ENCODE measurements at places on chromosomes 1 and 21.
A peak's percentile ranks its signal among the peaks of the same experiment; 100 is the strongest.

DNA sequence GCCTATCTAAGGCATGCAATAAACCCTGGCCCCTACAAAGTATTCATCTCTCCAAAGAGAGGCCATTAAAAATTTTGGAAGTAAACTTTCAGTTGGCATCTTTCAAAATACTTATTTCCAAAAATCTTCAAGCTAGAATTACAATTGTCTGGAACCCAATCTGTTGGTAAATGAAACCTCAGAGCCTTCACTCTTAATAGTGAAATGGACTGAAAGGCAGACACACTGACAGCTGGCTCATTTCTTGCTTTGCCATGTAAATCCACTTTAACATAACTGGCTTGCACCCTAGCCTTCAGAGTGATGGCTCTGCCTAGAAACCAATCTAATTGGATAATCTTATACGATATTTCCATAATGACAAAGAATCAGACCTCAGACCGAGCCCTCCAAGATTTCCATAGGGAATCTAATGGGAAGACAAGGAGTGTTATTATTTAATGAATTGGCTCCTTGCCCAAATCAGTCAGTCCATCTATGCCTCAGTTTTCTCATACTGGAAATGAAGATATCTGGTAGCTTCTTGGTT lies 9.2 kb upstream of the PALMD start:
- ATAC-seq, result no peak

- peak; percentile 45 for ATAC-seq
Observed at GRCh38 chr1:6891781-6892579, 106.7 kb downstream of the CAMTA1 start.

DNA sequence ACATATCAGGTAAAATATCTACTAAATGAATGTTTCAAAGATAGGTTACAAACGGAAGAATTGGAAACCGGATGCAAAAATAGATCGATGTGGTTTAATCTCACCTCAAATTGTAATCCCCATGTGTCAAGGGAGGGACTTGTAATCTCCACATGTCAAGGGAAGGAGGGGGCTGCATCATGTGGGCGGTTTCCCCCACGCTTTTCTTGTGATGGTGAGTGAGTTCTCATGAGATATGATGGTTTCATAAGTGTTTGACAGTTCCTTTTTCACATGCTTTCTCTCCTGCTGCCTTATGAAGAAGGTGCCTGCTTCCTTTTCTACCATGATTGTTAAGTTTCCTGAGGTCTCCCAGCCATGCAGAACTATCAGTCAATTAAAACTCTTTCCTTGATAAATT lies 408.7 kb upstream of the TMPRSS15 start:
- ATAC-seq, result no peak

DNA sequence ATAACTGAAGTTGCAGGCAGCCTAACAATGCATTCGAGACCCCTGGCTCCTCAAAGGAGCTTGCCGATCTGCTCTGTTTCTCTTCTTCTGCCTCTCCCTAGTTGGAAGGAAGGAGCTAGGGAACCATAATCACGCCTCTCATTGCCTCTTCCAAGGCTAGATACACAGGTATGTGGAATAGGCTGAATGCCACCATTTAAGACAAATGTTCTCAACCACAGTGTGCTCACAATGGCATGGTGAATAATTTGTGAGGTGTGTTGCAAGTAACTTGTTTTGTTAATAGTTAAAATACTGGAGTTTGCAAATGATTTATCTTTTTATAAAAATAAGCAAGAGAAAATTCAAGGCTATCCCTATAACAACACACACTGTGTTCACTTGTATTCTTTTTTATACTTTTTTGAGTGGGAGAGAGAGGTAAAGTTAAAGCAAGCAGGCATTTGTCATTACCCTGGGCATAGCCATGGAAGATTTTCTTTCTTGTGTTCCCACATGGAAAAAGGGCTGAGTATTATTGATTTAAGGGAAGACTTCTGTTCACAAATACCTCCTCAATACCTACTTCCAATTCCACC lies 45.4 kb upstream of the SYT6 start:
- no peak for ATAC-seq

- no peak for ATAC-seq
Observed at GRCh38 chr1:244210884-244211558, 159.9 kb downstream of the ZBTB18 start.

- ATAC-seq, result peak; percentile 22
Observed at GRCh38 chr1:156226116-156226538, 13.3 kb downstream of the PMF1 start.

DNA sequence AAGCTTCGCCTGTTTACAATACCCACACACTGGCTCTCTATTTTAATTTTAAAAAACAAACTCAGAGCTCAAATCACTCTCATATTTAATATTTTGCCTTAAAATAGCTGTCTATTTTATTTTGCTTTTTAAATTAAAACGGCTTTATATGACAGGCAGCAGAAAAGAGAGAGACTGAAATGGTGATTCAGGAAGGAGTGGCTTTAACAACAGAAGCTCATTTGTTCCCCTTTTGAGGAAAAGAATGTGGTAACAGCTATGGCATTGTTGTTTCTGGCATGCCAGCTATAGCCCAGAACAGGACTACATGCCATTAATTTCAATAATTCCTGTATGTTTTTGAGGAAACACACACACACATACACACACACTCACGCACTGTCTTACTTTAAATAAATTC lies 234.2 kb upstream of the PTBP2 start:
- ATAC-seq, result no peak

All from activated T-helper 17 cell treated with anti-CD3 and anti-CD28 coated beads, Interleukin-2, amount 50 U/mL, for 72 hours (primary cell).